NCI-H2029 (cell line): ENCODE measurements at places on chromosomes 3 and 15.
A peak's percentile ranks its signal among the peaks of the same experiment; 100 is the strongest.

DNA sequence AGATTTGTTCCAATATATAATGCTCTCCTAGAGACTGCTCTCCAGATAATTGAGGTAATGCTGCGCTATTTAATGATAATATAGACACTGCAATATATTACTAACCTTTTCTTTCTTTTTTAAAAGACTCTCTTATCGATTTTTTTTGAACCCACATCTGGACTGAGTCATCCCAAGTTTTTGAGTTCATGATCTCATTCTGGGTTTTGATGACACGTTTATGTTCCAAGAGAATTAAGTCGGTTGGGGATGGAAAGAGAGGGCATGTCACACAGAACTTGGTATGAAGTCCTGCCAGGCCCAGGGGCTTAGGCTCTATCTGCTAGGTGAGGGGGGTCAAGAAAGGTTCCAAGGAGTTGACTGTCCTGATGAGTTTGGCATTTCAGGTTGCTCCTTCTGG, 431.1 kb downstream of the MFSD1 start:
- DNase-seq: no peak

DNA sequence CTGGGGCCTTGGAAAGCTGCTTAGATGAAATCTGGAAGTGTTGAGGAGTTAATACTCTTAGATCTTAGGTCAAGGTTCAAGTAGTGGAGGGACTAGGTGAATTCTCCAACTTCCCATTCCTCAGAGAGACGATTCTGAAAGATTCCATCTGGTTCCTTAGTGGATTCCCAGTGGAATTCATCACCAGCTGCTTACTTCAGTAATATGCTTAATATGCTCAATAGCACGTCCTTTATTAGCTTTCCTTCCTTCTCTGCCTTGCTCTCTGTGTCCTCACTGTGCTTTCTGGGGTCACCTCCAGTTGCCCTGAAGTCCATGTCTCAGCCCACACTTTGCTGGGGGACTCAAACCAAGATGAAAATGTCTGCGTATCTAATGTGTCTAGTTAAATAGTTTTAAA, 31.0 kb downstream of the CEP63 start:
- DNase-seq: no peak

GRCh38 chr3:86869566-86869965, 121.4 kb downstream of the VGLL3 start:
- DNase-seq: no peak

DNA sequence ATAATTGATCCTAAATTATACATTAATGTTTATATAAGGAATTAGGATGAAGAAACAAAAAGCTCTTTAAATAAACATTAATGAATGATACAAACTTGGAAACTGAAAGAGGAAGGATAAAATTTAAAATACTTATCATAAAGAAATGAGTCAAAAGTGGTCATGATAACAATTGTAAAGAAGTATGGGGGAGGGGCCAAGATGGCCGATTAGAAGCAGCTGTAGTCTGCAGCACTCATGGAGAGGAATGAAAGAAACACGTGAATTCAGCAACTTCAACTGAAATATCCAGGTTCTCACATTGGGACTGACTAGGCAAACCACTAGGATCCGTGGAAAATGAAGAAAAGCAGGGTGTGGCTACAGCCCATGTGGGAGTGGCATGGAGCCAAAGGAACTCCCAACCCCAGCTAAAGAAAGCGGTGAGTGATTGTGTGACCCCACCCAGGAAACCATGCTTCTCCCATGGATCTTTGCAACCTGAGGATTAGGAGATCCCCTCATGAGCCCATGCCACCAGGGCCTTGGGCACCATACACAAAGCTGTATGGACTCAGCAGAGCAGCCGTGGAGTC, 13.1 kb upstream of the CP start:
- DNase-seq: no peak

DNA sequence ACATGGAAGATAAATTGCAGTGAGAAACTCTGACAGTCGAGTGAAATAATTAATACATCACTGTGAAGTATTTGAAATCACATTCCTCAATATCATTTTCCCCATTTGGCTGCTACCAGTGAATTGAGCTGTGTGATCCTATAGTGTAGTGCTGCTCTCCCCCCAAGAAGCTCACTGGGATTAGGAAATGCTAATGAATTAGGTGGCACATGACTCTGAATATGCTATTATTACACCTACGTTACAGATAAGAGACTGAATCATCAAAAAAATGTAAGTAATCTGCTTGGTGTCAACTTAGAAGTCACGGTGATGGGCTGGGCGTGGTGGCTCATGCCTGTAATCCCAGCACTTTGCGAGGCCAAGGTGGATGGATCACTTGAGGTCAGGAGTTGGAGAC, 34.7 kb upstream of the SYNM start:
- no peak for DNase-seq

GRCh38 chr3:183013856-183014255, 33.5 kb upstream of the DCUN1D1 start:
- DNase-seq: no peak

GRCh38 chr3:47846880-47847248, 43.9 kb downstream of the DHX30 start:
- no peak for DNase-seq

GRCh38 chr3:71901645-71902044, 116.7 kb upstream of the PROK2 start:
- no peak for DNase-seq

DNA sequence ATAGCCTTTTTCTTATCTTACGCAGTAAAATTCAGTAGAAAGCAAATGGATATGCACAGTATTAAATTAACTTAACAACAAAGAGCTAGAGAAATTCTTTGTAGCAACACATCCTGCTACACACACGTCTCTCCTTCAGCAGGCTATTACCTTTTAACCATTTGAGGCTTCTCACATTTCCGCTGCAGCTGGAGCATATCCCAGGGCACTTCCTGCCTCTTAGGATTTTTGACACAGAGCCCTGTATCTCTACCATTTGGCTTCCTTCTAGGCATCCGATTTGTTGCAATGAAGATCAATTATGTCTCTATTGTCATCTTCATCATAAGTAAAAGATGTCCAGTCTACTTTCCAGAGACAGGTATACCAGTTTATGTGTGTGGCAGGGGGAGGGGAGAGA, 292.4 kb upstream of the CBLB start:
- peak; percentile 45 for DNase-seq

- DNase-seq: no peak
Observed at GRCh38 chr3:122793568-122794416, at the start of gene HSPBAP1. Gene HSPBAP1, minus strand, starts transcription at chr3:122793831. Its CDS starts 151 bp downstream, at chr3:122793680.

- DNase-seq: peak; percentile 48
Observed at GRCh38 chr3:165874663-165875489, 37.7 kb upstream of the BCHE start.

DNA sequence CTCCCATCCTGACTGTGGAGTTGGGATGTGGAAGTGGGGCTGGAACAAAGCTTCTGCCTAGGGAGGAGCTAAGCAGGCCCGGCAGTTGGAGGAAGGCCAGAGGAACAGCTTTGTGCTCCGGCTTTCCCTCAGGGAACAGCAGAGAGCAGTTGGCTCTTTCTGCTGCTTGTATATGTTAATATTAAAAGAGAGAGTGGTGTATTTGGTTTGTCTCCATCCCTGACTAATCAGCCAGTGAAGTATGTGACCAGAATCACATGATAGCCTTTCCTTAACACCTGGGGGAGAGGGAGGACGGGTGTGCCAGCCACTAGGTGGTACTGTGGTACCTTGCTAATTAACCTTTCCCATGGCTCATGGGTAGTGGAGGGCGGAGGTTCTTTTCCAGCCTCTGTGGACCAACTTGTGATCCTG, 10.0 kb downstream of the EIF2B5 start:
- peak; percentile 72 for DNase-seq

- no peak for DNase-seq
Observed at GRCh38 chr15:40498891-40499290, 28.1 kb downstream of the CHST14 start.

GRCh38 chr3:65377637-65378036, 661.1 kb downstream of the MAGI1 start:
- no peak for DNase-seq

GRCh38 chr15:64324165-64324877, 31.7 kb downstream of the CSNK1G1 start:
- no peak for DNase-seq

DNA sequence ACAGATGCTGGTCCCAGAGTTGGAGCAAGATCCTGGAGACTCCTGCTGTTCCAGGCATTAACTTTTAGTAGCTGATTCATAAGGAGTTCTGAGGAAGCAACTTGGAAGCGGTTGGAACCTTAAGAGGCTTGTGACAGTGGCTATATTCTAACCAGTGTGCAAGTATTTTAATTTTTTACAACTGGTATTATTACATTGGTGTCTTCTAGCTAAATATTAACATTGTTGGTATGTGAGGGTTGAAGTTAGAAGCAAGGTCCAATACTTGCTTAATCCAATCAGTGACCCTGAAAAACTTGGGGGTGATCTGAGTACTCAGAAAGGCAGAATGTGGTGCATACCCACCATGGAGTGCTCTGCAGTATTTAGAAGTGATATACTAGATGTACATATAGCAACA, 1.5 kb upstream of the OR4F15 start:
- no peak for DNase-seq

GRCh38 chr15:38134252-38134651, 118.4 kb upstream of the SPRED1 start:
- DNase-seq: no peak

DNA sequence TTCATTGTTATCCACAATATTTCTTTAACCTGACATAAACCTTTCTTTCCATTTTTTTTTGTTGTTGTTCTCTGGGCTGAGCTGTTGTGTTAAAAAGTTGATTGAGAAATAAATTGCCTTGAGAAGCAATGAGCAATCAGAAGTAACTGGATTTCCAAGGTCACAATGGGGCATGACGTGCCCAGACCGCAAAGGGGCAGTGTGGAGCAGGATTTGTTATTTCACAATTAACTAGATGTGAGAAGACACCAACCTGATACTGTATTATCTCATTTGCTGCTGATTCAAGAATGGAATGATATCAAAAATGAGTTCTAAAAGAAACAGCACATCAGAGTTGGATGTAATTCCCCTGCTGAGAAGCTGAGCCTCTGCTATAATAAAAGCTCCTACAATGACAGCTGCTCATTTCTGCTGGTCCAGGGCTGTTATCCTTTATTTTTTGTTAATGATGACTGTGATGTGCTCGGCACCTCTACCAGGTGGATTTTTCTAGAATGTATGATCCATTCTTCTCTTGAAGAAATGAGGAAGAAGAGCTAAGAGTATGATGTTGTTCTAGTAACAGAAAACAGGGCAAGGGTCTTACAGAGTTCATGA, 28.1 kb downstream of the CPNE4 start:
- DNase-seq: no peak

- no peak for DNase-seq
Observed at GRCh38 chr3:138257986-138258385, 70.9 kb downstream of the ARMC8 start.

DNA sequence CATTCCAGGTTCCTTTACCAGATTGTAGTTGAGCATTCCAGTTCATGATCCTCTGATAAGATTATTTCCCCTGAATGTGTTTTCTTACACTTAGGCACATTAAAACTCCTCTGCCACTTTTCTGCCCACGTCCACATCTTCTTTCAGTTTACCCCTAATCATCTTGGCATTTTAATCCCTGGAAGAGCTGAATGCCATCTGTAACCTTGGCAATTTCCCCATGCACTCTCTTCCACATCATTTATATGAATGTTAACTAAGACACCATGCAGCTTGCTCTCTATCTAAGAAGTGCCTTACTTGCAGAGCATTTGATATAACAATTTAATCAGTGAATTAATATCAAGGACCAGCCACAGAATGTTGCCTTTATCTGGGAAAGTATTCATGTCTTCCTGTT, 25.8 kb downstream of the TIMP4 start:
- no peak for DNase-seq

DNA sequence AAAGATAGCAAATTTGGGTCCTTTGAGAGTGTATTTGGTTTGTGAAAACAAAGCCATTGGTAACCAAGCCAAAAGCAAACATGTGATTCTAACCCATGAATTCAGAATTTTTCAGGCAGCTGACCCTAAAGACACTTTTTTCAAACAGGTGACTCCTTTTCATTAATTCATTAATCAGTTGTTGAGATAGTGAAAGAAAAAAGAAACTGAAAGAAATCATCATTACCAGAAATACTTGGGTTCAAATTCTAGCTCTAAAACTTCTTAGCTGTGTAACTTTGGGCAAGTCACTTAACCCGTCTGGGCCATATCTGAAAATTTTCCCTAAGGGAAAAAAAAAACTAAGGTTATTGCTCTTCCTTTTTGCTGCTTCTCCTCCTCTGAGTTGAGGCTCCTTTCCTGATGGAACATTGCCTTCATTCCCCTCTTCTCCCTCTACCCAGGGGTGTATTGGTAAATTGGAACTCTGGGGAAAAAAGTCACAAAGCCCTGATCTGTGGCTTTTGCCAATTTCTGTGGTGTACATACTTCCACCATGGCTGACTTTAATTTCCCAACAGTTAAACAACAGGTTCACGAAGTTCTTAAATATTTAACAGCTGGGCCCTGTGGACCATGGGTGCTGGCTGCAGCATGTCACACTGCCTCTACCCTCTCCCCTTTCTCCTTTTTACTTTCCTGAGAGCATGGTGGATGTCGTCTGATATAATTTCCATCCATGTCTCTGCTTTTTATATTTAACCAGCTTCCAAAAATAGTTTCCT, 120.3 kb downstream of the ASB7 start:
- no peak for DNase-seq

- no peak for DNase-seq
Observed at GRCh38 chr15:34065941-34066340, 26.9 kb upstream of the AVEN start.

DNA sequence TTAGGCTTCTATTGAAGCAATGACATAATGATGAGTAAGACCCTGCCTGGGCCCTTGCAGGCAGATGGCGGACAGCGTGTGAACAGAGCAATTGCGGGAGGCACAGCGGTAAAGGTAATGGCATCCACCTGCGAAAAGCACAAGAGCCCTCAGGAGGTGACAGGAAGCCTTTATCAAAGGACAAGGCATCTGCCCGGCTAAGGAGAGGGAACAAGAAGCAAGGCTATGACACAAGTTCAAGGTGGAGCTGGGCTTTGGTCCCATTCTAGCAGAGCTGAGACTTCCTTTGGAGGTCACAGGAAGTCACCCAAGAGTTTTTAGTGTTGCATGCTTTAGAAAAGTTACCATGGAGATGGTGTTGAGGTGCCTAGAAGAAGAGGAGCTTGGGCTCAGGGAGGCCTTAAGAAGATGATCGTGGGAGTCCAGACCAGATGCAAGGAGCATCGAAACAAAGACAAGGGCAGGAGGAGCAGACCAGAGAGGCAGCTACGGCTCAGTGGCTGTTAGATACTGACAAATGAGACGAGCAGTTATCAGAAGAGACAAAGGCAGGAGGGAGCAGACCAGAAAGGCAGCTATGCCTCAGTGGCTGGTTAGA, 34.5 kb downstream of the OSBPL10 start:
- no peak for DNase-seq

- DNase-seq: peak; percentile 50
Observed at GRCh38 chr3:46393554-46394434, 13.1 kb downstream of the CCR5AS start.
